Suppressor macrophage treated with lipopolysaccharide for 1 hour (primary cell): ENCODE measurements at places on chromosomes 2 and 18.
A peak's percentile ranks its signal among the peaks of the same experiment; 100 is the strongest.

GRCh38 chr2:84896567-84896966 is 8.9 kb upstream of the TMSB10 start:
- DNase-seq, result peak; percentile 16

DNA sequence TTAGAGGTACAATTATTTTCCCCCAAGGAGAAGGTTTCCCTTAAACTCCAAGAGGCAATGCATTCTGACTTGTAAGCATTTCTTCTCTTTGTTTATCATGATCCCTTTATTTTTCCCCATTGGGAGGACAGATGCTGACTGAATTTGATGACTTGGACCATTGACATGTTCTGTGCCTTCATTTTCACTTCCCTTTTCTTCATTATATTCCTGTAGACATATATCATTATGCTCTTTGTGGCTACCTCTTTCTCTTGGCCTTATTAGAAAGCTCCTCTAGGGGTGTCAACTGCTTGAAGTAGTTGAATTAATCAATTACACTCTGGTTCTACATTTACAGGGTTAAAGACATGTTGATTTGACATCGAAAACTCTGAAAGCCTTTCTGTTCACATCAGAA is 330.0 kb upstream of the DCC start:
- no peak for DNase-seq

DNA sequence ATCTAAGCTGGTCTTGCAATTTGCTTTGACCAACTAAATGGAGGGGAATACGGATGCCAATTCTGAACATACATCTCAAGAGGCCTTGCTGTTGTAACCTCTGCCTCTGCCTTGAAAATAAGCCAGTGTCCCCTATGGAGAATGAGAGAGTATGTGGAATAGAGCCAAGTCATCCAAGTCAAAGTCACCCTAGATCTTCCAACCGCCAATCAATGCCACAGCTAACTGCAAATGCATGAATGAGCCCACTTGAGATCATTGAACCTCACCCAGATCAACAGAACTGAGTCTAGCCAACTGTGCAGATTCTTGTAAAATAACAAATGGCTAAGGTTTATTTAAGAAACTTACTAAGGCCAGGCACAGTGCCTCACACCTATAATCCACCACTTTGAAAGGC is 139.8 kb upstream of the TANK start:
- DNase-seq, result no peak

DNA sequence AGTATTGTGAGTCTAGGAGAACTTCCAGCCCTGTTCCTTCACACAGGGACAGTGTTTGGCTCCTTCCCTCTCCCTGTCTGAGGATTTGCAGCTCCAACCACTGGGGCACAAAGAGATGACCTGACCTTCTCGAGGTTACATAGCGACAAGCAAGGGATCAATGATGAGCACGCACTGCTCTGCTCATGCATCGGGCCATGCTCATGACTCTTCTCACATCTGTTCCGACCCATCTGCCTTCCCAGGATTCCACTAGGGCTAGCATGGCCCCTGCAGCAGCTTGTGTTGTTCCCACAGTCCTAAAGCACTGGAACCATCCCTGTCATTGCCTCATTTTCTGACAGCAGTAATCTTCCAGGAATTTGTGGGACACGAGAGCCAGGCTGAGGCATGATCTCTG is 78.8 kb upstream of the ARHGAP28 start:
- no peak for DNase-seq

DNA sequence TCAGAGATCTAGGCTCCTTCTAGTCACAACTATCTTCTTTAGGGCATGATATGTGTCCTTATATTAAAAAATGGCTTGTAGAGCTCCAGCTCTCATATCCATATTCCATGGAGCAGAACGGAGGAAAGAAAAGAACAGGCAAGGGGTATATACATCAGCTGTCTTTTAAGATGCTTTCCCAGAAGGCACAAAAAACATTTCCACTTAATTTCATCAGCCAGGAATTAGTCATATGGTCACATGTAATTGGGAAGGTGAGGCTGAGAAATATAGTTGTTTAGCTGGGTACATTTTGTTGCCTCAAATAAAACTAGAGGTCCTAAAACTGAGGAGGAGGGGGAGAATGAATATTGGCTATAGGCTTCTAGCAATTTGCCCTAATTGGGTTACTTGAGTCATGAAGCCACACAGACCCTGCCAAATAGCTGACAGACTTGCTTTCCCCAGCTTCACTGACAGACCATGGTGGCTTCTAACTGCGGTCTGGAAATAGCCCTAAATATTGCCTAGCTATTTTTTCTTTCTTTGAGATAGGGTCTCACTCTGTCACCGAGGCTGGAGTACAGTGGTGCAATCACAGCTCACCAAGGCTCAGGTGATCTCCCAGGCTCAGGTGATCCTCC is 20.0 kb downstream of the MAIP1 start:
- no peak for DNase-seq

- DNase-seq, result no peak
These were observed 1178.2 kb upstream of the NRXN1 start for GRCh38 chr2:52210161-52210560.

DNA sequence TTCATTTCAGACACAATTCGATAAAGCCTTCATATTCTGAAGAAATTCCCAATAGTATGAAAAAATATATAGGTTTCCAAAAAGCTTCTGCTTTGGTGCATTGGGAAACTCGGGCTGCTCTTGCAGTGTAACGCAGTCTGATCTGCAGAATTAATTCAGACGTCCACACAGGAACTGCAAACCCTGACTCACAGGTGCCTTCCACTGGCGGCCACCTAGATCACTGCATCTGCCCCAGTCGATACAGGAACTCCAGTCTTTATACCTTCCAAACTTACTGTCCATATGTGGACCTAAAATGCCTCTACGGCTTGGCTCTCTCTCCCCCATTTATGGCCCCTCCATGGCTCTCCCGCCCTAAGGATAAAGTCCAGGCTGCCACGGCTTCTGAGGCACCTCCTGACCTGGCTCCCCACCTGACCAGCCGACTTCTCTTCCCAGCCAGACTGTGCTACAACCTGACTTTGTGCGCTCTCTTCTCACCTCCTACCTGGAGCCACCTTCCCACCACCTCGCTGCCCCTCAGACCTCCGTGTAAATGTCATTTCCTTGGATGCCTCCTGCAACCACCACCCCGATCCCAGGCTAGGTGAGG is 39.7 kb downstream of the L3MBTL4 start:
- DNase-seq, result no peak

DNA sequence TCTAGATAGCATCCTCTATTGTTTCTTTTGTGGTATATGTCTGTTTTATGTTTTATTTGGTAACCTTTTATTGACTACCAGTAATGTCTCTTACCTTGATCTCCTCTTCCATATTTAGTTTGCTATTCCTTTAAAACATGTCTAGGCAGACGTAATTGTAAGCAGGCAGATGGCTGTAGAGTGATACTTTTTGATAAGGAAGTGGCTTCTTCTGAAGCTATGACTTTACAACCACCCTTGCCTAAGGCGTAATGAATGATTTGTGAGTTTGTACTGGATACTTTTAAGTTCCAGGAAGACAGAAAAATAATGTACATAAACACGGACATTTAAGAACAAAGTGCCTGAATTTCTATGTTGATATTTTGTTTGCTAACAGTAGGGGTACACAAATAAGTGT is 85.6 kb downstream of the ZNF804A start:
- no peak for DNase-seq

DNA sequence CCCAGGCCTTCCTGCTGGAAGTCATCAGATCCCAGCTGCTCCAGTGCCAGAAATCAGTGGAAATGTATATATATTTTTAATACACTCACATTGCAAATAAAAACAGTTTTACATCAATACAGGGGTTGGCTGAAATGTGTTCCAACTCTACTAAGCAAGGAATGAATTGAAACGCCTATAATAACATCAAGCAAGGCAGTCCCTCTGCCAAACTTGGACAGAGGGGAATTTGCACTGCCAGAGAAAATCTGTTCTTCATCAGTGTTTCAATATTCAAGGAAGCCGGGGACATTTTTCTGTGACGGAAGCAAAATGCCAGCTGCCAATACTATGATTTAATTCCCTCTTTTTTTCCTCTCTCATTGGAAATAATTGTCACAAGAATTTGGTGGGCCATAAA is 335.3 kb downstream of the TNS1 start:
- DNase-seq, result no peak

GRCh38 chr2:28360058-28360717 is 32.5 kb upstream of the FOSL2 start:
- peak; percentile 60 for DNase-seq

DNA sequence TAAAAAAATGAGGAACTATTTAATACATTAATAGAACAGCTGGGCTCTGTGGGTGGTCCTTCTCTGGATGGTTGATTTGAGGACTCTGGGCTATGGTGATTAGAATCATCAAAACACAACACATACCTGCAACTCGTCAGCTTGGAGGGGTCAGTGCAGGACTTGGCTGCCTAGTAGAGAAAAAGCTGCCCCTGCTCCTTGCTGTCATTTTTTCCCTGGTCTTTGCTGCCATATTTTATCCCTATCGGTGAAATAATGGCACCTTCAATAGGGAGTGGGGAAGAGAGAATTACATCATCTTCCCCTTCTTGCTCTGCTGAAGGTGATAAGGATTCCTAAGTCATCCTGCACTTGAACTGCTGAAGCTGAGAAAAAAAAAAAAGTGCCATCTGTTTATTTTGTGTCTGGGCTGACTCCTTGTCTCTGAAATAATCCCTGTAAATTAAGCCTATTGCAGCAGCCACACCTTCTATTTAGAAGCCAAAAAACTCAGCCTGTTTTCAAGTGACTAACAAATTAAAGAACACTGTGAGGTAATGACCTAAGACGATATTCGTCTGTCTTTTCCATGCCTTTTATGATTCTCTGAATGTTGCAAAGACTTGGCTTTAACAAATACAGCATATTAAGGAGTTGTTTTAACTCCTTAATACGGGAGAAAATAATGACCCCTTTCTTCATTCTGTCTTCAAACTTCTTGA is 89.3 kb downstream of the ACVR1 start:
- DNase-seq, result no peak

DNA sequence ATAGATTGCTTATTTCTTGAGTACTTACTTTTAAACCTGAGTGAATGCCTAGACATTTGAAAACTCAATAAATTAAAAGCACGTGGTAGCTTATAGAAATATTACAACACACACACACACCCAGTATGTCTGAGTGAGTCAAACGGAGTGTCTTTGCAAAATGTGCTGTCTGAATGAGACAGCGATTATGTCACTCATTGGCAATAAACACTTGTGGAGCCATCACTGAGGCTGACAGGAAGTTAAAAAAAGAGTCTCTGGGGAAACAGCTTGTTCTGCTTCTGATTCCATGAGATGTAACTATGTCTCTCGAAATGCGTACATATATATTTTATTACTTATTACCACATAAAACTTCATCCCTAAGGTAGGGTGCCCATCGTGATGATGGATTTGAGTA is 22.3 kb upstream of the VPS4B start:
- DNase-seq, result peak; percentile 81

GRCh38 chr2:46552079-46552478 is 72.7 kb downstream of the TMEM247 start:
- no peak for DNase-seq

GRCh38 chr2:170829036-170829435 is 12.3 kb downstream of the GAD1 start:
- no peak for DNase-seq

- DNase-seq, result peak; percentile 82
These were observed 21.2 kb downstream of the GRB14 start for GRCh38 chr2:164599954-164600589.

GRCh38 chr2:233650981-233651380 is 14.7 kb downstream of the UGT1A10 start:
- DNase-seq, result no peak

DNA sequence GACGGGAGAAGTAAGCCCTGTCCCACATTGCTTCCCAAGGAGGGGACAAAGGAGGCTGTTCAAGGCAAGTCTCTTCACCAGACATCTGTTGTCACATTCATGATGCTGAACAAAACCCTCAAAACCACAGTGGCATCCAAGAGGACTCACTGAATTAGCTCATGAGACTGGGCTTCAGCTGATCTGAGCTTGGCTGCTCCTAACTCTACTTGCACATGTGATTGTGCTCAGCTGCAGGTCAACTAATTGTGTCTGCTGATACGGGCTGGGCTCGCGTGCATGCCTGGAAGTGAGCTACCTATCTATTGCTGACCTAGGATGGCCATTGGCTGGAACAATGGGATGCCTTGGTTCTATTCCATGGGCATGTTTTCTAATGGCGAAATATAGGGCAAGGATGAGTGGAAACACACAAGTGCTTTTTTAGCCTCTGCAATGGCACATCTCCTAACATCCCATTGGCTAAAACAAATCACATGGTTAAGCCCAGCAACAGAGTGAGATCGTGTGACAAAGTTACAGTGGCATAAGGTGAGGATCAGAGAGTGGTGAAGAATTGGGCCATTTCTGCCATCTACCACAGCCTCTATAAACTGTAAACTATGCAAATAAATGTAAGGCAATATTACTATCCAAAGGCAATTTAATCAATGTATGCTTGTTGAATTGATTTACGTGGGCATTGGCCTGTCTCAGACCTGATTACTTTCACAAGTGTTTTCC is 52.9 kb upstream of the CAPN13 start:
- no peak for DNase-seq

DNA sequence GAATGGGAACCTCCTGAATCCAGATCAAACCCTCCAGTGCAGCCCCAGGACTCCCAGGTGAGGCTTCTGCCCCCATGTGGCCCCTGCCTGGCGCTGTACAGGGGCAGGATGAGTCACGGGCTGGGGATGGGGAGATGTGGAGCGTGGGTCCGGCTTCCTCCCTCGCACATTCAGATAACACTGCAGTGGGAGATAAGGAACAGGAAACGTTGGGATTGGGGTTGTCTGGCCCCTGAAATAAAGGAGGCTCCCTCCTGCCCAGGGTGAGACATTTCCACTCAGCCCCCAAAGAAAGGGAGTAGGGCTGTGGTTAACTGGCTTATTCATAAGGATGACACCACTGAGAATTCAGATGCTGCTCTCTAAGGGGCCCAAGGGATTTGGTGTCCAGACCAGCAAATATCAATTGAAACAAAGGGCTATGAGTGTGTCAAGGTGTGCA is 30.7 kb downstream of the IGFBP5 start:
- no peak for DNase-seq

- DNase-seq, result no peak
These were observed 8.5 kb upstream of the CXCR4 start for GRCh38 chr2:136126421-136126926.

GRCh38 chr2:172082944-172083627 is 2.2 kb upstream of the DLX1 start:
- peak; percentile 42 for DNase-seq

GRCh38 chr18:23456835-23457234 is 3.7 kb downstream of the RIOK3 start:
- no peak for DNase-seq

- DNase-seq, result no peak
These were observed 5.7 kb upstream of the DNER start for GRCh38 chr2:229719926-229720647.

DNA sequence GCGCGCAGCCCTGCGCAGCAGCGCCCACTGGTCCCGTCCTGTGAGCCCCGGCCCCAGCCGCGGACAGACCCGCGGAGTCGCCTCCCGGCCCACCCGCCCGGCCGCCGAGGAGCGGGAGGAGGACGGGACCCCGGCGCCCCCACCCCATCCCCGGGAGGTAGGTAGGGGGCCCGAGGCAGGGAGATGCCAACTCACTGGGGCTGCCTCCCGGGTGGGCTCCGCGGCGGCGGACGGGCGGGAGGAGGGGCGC is 160 bp downstream of the SPTBN1 start:
- no peak for DNase-seq

- no peak for DNase-seq
These were observed 218.1 kb downstream of the CAMKMT start for GRCh38 chr2:44579837-44580230.

GRCh38 chr2:209368406-209368805 is 55.4 kb upstream of the MAP2 start:
- no peak for DNase-seq

GRCh38 chr2:83481436-83481835 is 977.6 kb downstream of the SUCLG1 start:
- no peak for DNase-seq

GRCh38 chr18:49944663-49945062 is 131.3 kb upstream of the ACAA2 start:
- no peak for DNase-seq
